NCI-H1694 treated with DMSO at 0.1 percent for 48 hours (cell line): ENCODE measurements at places on chromosomes 12 and 14.

- DNase-seq, result no peak
Measured at GRCh38 chr12:29992366-29992765, 208.6 kb upstream of the TMTC1 start.

DNA sequence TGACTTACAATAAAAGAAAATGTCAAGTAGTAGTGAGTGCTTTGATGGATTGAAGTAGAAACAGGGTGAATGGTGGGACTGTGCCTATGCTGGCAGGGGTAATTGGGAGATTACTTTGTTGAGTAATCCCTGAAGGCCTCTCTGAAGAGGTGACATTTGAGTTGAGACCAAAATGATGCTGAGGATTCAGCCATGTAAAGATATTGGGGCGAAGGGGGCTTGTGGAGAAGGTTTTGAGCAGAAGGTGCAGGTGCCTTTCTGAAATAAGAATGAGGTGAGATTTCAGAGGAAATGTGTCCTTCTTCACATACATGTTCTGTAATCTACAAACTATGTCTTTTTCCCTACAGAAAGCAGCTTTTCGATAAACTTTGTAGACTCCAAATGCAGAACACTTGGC, 8.0 kb downstream of the GNG2 start:
- no peak for DNase-seq

DNA sequence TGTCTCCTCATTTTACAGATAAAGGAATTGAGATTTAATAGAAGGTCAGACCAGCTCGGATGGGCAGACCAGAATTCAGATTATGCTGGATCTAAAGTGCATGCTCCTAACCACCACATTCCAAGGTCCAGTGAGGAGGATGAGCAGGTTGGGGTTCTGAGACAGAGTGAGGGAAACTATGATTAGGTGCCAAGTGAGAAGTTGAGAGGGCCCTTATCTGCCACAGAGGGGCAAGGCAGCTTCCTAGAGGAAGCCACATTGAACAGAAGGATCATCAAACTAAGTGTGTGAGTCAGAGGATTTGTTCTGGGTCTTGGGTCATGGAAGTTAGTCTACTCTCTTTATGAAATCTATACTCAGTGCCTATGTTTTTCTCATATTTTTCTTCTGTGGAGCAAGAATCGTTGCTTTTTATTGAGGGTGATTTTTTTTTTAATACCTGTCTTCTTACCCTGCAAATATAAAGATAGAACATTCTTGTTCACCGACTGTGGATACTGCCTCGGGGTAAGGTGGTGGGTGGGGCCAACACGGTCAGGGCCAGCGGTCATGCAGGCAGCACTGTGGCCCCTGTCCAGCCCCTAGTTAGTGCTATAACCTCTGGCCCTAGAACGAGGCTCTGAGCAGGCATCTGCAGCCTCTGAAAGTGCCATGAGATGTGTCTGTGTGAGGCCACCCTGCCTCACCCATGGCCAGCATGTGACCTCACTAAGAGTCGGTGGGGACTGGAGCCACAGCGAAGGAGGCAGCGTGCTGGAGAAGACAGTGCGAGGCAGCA, 55.6 kb upstream of the PTHLH start:
- DNase-seq, result peak; percentile 54

GRCh38 chr14:36768638-36769337, 107.1 kb downstream of the PAX9 start:
- no peak for DNase-seq

DNA sequence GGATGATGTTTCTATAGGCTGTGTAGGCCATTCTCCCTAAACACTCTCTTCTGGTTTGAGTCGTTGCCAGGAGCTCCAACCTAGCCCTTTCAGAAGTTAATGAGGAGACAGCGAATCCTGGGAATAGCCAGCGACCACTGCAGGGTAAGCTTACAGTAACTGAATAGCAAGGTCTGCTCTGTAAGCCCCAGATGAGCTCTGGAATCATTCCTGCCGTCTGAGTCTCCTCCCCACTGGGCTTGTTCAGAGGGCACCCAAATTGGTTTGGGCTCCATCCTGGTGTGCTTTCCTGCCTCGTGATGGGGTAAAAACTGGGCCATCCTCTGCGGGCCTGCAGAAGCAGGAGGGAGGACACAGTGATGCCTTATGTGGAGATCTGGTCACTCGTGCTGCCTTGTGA, 43.3 kb upstream of the EMP1 start:
- no peak for DNase-seq

DNA sequence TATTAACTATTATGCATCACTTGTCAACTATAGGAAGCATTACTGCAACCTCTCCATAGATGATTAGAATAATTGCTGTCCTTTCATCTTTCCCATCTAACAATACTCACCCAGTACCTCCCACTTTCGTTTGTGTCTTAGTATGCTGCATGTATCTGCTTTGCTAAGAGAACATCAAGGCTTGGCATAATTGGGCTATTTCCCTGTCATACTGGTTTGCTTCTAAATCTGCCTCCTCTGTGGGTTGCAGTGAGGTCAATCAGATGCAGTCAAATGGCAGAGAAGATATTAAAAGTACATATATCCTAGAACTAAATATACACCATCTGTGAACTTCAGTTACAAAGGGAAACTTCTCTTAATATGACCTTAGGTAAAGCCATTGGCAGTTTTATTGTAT, 710.8 kb downstream of the DIO2 start:
- no peak for DNase-seq
